H1 (cell line): ENCODE measurements at places on chromosomes 6 and 20.

GRCh38 chr6:72748759-72749158, 126.9 kb downstream of the KCNQ5 start:
- no peak overlapping the region for H3K4me3 ChIP-seq
- no peak overlapping the region for H3K27ac ChIP-seq
- H3K4me1 ChIP-seq: no peaks in the 10 kb centered on the region
- no peaks in the 10 kb centered on the region for H3K27me3 ChIP-seq

GRCh38 chr6:100479179-100480035, 14.7 kb upstream of the SIM1 start:
- no peak overlapping the region for H3K4me3 ChIP-seq
- DNase-seq: no peak
- no peak overlapping the region for H3K27ac ChIP-seq
- no peaks in the 10 kb centered on the region for H3K4me1 ChIP-seq
- no peaks in the 10 kb centered on the region for H3K36me3 ChIP-seq

DNA sequence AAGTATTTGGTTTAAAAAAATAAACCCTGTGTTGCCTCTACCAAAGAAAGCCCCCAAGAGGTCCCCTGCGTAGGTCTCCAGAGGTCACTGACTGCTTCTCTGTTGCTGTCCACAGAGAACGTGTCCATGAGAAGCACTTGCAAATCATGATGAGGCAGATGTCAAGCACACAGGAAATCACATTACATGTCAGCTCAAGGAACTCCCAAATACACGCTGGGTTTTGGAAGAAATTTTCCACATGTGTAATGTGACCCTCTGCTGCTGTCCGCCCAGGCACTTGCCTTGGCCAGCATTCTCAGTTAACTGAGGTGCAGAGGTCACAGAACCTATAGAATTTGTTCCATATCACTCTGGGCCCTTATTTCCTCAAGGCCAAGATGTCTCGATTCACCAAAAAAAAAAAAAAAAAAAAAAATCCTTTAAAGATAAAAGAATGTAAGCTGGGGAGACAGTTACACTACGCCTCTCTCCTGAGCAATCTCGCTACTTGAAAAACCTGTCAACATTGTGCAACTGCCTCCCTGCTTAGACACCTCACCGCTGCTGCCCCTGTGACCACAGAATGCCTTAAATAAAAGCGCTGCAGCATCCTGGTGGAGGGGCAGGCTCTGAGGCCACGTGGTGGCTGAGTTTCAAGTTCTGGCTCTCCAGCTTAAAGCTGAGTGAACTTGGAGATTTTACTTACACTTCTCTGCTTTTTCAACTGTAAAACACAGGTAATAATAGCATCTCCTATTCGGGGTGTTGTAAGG, 42.3 kb downstream of the SLC22A23 start:
- H3K4me3 ChIP-seq: no peak overlapping the region
- peaks cover 39% of the 10 kb centered on the region for H3K4me1 ChIP-seq
- no peak for DNase-seq
- H3K27me3 ChIP-seq: no peaks in the 10 kb centered on the region
- H3K27ac ChIP-seq: no peak overlapping the region

GRCh38 chr6:157017861-157018260, 240.7 kb downstream of the ARID1B start:
- peaks cover 6% of the 10 kb centered on the region; the same call in 1 of the 2 replicates for H3K4me1 ChIP-seq
- H3K27me3 ChIP-seq: no peaks in the 10 kb centered on the region
- no peaks in the 10 kb centered on the region for H3K36me3 ChIP-seq
- no peak overlapping the region for H3K4me3 ChIP-seq
- H3K27ac ChIP-seq: no peak overlapping the region
- no peak for DNase-seq

DNA sequence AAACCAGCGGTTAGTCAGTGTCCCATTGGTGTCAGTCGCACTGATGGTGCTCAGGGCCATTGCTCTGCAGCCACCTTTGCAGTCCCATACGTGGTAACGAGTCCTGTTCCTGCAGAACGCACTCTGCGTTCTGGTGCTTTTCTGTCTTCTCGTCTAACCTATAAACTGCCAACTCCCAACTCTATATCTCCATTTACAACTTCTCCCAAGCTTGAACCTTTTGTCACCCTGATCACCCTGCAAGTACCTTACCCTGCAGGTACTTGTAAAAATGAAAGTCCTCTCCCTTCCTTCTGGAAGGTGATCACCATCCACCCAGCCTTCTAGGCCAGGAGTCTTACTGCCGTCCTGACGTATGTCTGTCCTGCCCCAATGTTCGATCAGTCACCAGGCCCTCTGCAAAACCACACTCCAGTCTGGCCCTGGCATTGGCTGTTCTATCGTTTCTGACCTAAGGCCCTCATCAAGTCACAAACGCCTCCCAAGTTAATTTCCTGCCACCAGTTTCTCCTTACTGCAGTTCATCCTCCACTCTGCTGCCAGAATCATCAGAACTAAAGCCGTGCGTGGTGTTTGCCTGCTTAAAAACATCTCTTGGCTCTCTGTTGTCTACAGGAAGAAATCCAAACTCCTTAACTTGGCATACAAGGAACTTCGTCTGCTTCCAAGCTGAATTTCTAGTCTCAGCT, 7.9 kb downstream of the RREB1 start:
- DNase-seq: no peak
- peaks cover 16% of the 10 kb centered on the region for H3K4me1 ChIP-seq
- no peaks in the 10 kb centered on the region for H3K36me3 ChIP-seq

GRCh38 chr6:109531446-109531845, 48.4 kb upstream of the ZBTB24 start:
- H3K4me1 ChIP-seq: no peaks in the 10 kb centered on the region
- H3K27me3 ChIP-seq: no peaks in the 10 kb centered on the region
- H3K36me3 ChIP-seq: no peaks in the 10 kb centered on the region
- no peak overlapping the region for H3K27ac ChIP-seq
- no peak overlapping the region for H3K4me3 ChIP-seq
- DNase-seq: no peak

DNA sequence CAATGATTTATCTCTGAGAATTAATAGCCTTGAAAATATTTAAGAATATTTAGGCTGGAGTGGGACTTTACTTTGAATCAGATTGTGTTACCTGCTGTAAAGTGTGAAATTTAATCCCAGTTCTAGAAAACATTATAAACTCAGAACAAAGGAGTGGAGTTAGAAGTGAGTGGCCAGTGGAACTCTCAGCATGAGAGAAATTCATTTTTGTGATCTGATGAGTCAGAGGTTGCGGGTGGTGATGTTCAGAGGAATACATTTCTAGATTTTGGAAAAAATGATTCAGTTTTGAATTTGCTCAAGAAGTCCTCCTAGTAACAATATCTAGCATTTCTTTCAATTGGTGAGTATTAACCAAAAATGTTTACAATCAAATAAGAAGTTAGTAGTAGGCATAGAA, 167.5 kb downstream of the ZFAND3 start:
- H3K27ac ChIP-seq: no peak overlapping the region
- DNase-seq: no peak
- no peaks in the 10 kb centered on the region for H3K4me1 ChIP-seq
- H3K36me3 ChIP-seq: no peaks in the 10 kb centered on the region

DNA sequence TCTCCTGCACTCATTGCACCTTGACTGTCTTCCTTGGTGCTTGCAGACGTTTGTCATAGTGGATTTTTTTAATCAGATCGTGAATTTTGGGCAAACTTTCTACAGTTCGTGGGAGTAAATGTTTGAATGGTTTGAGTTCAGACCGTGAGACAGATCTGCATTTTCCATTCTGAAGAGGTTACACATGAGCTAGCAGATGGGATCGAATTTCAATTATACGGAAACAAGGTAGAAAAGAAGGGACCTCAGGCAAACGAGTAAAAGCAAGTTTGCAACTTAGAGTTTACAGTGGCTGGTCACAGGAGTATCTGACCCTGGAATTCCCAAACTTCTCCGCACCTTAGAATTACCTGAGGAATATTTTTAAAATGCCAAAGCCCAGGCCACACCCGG, 17.2 kb upstream of the NCR2 start:
- no peaks in the 10 kb centered on the region; the same call in 1 of the 2 replicates for H3K4me1 ChIP-seq
- H3K36me3 ChIP-seq: no peaks in the 10 kb centered on the region
- no peak for DNase-seq
- H3K27me3 ChIP-seq: 0 out of 2 replicates have a peak, but pooled peaks cover 3% of the 10 kb centered on the region
- H3K27ac ChIP-seq: no peak overlapping the region
- H3K4me3 ChIP-seq: peak overlapping the region; percentile 47

GRCh38 chr6:129860908-129861665, at the start of gene TMEM244:
TSS of gene TMEM244 (minus strand) at chr6:129861315. CDS start at chr6:129861188, 127 bp downstream.
- no peak within 1 kb of the TSS for H3K27ac ChIP-seq
- no peak for DNase-seq
- H3K36me3 ChIP-seq: no peaks in the 10 kb centered on the region
- H3K27me3 ChIP-seq: no peaks in the 10 kb centered on the region

DNA sequence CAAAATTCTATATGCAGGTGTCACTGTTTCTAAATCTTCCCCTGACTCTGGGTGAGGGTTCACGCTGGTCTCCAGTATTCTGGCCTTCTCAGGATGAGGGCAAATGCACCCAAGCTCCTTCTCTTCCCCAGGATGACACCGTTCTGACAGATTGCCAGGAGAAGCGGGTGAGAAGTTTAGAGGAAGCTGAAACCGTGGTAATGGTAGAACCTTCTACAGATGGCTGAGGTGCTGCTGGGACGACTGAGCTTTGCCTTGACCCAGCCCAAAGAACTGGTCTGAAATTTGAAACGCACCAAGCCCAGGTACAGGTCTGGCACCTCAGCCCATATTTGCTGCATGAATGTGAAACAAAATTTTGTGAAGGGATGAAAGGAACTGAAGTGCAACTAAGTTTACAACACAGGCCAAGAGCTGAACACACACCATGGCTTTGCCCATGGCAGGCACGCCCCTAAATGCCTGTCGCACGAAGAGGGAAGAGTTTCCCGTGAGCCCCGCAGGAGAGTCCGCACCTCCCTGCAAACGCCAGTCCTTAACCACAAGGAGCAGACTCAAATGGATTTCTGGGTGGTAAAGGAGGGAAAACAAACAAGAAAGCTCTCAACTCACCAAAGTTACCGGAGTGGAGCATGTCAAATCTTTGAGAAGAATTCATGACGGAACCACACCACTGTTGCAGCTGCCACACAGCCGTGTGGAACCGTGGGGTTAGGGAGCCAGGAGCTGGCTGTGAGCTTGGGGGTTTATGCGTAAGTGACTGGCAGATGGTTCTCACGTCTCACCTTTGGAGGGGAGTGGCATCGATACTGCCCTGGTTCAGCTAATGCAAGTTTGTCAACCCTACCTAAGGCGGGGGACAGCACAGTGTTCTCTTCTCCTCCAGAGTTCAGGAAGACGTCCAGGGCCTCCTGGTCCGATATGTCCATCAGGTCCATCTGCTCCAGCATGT, 138.9 kb downstream of the DTNBP1 start:
- H3K27me3 ChIP-seq: no peaks in the 10 kb centered on the region
- H3K36me3 ChIP-seq: peaks cover 20% of the 10 kb centered on the region; the same call in 1 of the 2 replicates
- no peak for DNase-seq
- no peak overlapping the region for H3K27ac ChIP-seq
- no peaks in the 10 kb centered on the region for H3K4me1 ChIP-seq

- no peaks in the 10 kb centered on the region for H3K36me3 ChIP-seq
- no peak overlapping the region for H3K4me3 ChIP-seq
- H3K27me3 ChIP-seq: no peaks in the 10 kb centered on the region
Measured at GRCh38 chr20:62606551-62607201, 35.6 kb upstream of the SLCO4A1 start.

DNA sequence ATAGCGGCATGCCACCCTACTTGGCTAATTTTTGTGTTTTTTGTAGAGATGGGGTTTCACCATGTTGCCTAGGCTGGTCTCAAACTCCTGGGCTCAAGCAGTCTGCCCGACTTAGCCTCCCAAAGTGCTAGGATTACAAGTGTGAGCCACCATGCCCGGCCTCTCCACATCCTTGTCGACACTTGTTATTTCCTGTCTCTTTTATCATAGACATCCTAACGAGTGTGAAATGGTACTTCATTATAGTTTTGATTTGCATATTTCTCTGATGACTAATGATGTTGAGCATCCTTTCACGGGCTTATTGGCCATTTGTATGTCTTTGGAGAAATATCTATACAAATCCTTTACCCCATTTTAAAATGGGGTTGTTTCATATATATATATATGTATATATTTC, 39.0 kb upstream of the ASXL1 start:
- DNase-seq: no peak
- H3K36me3 ChIP-seq: 0 out of 2 replicates have a peak, but pooled peaks cover 4% of the 10 kb centered on the region
- no peak overlapping the region for H3K4me3 ChIP-seq

GRCh38 chr20:57243480-57244220, 22.8 kb downstream of the BMP7 start:
- H3K4me1 ChIP-seq: peaks cover 1% of the 10 kb centered on the region; the same call in 1 of the 2 replicates
- no peak for DNase-seq
- no peak overlapping the region for H3K27ac ChIP-seq
- no peaks in the 10 kb centered on the region for H3K27me3 ChIP-seq
- no peak overlapping the region for H3K4me3 ChIP-seq

DNA sequence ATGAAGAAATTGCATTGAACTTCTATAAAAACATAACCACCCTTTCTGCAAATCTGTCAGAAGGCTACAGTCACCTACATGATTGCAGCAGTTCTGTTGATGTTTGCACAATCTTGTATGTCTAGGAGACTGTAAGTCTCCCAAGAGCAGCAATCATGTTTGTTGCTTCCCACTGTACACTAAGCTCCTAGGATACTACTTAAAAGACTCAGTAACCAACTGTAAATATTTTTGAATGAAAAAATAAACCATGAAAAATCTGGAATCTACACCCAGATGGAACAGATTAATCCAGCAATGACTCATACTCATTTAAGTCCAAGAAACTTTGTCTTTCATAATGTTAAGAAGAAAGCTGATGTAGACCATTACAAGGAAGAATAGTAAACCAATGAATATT, 168.5 kb upstream of the ATXN1 start:
- no peaks in the 10 kb centered on the region for H3K4me1 ChIP-seq
- no peak for DNase-seq
- H3K4me3 ChIP-seq: no peak overlapping the region
- no peaks in the 10 kb centered on the region for H3K27me3 ChIP-seq
- no peak overlapping the region for H3K27ac ChIP-seq
- H3K36me3 ChIP-seq: no peaks in the 10 kb centered on the region

GRCh38 chr20:31987744-31988143, 19.8 kb downstream of the XKR7 start:
- H3K27ac ChIP-seq: no peak overlapping the region

- no peaks in the 10 kb centered on the region for H3K27me3 ChIP-seq
- no peak overlapping the region for H3K27ac ChIP-seq
- no peaks in the 10 kb centered on the region for H3K36me3 ChIP-seq
- H3K4me1 ChIP-seq: peaks cover 6% of the 10 kb centered on the region
Measured at GRCh38 chr6:46465294-46466165, 25.7 kb downstream of the RCAN2 start.

- H3K36me3 ChIP-seq: no peaks in the 10 kb centered on the region
- no peak overlapping the region for H3K4me3 ChIP-seq
- DNase-seq: no peak
- H3K27ac ChIP-seq: no peak overlapping the region
Measured at GRCh38 chr6:159499034-159499433, 194.0 kb downstream of the SOD2 start.
